Skeletal muscle cell (primary cell): ENCODE measurements at places on chromosomes 3 and 15.

GRCh38 chr15:41944313-41944940 lies 27.9 kb downstream of the EHD4 start:
- peak; percentile 78 for DNase-seq

DNA sequence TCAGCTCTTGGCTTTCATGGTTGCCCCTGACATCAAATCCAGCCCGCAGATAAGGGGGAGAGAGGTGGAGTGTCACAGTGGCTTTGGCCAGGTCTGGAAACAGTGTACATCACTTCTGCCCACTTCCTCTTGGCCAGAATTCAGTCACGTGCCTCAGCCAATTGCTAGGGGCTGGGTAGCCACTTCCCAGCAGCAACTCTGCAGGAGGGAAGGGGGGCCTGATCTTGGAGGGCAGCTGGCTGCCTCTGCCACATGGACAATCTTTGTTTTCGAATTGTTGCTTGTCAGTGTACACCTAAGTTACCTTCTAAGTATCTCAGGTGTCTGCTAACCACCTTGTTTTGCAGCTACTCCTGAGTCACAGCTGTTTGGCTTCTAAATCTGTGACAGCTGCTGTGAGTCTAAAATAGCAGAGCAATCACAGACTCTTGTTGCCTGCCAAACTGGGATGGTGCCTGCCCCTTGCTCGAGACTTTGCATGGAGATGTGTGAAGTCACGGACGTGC lies 41.0 kb upstream of the LIMD1 start:
- no peak for DNase-seq

GRCh38 chr15:37075777-37076176 lies 24.6 kb downstream of the MEIS2 start:
- no peak for DNase-seq

GRCh38 chr3:50111757-50112156 lies 23.0 kb downstream of the RBM5 start:
- no peak for DNase-seq

DNA sequence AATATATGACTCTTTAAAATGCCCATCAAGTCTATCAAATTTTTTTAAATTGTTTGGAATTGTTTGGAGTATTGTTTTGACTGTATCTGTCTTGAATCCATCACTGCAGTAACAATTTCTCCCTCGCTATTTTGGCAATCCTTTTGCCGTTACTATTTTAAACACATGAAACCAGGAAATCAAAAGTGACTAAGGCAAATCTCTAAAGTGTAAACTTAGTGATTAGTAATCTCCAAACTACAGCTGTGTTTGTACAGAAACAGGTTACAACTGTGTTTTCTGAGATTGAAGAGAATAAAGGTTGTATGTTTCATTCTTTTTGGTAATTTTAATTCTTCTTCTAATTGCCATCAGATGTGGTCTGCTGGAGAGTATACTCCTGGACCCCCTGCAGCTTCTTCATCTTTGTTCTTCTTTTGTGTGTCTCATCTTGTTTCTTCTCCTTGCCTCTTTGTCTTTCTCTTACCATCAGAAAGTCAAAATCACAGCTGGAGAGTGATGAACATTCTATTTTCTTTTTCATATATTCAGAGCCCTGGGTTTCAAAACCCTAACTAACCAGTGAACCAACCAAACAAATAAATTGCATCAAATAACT lies 465.4 kb downstream of the RBMS3 start:
- DNase-seq: no peak

DNA sequence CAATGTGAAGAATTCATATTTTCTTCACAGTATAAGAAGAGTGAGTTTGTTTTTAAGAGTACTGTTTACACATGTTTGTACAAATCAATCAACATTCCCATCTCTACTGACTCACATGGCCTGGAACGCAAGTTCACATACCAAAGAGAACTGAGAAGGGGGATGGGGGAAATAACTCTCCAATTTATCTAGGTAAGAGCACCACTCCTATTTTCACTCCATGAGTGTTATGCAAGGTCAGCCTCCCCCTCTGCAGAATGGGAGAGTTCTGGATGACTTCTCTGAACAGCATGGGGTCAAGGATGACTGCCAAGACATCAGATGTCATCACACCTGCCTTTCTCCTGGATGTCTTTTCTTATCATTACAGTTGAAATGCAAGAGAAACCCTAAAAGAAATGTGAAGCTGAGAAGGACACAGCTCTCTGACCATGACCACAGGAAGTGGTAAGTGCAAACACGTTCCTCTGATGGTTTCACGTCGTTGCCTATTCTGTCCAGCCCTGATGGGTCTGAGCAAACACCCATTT lies 95.2 kb downstream of the SEMA6D start:
- no peak for DNase-seq

- DNase-seq: no peak
Observed at GRCh38 chr3:34078418-34078817, 280.0 kb downstream of the PDCD6IP start.

GRCh38 chr15:35768949-35769348 lies 223.0 kb upstream of the DPH6 start:
- DNase-seq: no peak

- no peak for DNase-seq
Observed at GRCh38 chr3:65548848-65549625, 489.7 kb downstream of the MAGI1 start.

- DNase-seq: no peak
Observed at GRCh38 chr3:44334326-44334725, 4.2 kb upstream of the TCAIM start.

GRCh38 chr15:68957696-68958095 lies 27.4 kb downstream of the SPESP1 start:
- no peak for DNase-seq

DNA sequence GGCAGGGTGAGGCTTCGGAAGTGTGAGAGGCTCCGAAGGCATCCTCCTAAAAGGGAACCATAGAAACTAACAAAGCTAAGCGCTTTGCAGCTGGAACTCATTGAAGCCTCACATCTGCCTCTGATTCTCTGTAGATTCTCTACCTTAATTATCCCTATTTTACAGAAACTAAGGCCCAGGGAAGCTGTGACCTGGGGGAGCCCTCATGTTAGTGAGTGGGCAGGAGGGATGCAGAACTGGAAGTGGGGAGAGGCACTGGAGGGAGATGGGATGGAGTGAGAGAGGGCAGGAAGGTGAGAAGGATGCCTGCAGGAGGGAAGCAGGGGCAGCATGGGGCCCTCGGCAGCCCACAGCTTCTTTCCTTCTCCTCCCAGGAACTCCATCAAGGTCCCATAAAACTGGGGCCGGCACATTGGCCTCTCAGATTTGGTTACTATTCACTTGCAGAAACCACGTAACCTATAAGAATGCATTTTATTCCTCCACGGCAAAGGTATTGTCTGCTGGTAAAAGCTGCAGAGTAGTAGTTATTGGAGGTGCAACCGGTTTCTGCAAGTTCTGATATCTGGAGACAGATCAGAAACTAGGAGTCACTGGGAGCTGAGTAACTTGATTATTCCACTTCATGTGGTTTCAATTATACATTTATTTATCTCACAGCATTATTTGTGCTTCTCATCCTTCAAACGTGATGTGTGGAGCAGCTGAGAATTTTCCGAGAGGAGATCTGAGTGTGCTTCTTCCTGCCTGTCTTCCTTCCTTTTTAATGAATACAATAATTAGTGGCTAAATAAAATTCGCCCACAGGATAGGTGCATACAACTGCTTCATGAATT lies 24.0 kb upstream of the CHCHD6 start:
- DNase-seq: no peak

DNA sequence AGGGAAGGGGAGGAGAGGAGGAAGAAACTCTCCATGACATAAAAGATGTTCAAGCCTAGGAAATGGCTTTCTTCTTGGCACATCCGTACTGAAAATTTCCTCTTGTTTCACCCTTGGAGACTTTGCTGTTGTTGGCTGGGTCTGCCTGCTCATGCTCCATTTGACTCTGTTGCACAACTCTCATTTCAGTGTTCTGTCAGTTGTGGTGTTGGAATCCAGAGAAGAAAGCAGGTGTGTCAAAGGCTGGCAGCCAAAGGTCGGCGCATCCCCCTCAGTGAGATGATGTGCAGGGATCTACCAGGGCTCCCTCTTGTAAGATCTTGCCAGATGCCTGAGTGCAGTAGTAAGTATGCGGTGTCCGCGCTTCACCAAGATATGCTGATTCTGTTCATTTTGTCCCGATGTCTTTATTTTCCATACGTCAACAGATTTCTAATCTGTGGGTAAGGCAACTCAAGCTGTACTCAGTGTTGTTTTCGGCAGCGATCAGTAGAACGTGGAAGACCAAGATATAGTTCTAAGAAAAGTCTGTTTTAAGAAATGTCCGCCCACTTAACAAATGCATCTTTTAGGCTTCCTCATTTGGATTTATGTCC lies 265.2 kb upstream of the GOLGA6L4 start:
- DNase-seq: peak; percentile 6

DNA sequence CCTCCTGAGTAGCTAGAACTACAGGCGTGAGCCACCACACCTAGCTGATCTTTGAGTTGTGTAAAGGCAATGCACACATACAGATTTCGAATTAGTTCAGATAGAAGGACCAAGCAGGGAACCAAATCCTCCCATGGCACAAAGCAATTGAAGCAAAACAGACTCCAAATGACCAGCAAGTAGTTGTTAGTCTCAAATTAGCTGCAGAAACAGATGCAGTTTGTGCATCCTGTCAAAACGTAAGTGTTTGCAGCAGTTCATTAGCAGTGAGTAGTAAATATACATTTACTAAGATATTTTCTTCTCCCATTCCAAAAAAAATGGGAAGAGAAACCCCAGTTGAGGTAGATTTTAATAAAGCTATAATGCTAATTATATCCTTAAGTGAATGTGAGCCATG lies 15.8 kb upstream of the FAM174B start:
- no peak for DNase-seq

- DNase-seq: no peak
Observed at GRCh38 chr3:143220741-143221140, 101.2 kb downstream of the CHST2 start.

DNA sequence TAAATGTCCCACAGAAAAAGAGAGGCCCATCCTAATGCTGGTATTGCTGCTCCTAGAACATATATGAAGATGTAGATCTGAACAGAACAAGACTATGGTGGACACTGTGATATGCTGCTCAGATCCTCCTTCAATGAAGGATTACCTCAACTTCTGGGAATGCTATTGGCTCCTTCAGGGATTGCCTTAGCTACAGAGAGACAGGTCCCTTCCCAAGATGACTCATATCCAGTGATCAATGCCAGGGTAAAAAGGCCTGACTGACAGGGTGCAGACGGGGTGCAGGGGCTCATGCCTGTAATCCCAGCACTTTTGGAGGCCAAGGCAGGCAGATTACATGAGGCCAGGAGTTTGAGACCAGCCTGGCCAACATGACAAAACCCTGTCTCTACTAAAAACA lies 20.5 kb upstream of the STAG1 start:
- DNase-seq: no peak

DNA sequence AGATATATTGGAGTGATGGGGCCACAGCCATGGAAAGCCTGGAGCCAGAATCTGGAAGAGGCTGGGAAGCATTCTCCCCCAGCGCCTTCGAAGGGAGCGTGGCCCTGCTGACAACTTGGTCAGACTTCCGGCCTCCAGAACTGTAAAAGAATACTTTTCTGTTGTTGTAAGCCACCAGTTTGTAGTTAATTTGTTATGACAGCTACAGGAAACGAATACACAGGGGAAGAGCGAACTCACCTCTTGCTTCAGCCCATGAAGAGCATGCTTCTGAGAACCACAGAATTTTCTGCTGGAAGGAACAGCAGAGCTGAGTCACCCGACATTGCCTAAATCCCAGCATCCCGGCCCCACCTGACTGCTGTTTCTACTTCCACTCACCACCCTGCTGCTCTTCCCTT lies 501.7 kb downstream of the SHQ1 start:
- DNase-seq: peak; percentile 99

DNA sequence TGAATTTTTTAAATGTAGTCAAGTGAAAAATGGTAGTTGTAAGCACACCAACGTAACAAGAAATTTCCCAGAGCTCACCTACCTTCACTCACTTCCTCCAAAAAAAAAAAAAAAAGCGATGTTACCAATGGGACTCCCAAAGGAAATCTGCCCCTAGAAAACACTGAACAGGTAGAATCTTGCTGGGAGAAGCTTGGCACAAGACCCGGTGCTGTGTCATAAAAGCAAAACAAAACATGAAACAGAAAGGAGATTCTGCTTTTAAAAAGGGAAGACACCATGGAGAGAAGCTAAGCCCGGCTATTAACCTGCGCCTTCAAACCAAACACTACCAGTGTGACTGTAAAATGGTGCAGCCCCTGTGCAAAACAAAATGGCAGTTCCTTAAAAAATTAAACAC lies 40.5 kb downstream of the PGPEP1L start:
- no peak for DNase-seq

DNA sequence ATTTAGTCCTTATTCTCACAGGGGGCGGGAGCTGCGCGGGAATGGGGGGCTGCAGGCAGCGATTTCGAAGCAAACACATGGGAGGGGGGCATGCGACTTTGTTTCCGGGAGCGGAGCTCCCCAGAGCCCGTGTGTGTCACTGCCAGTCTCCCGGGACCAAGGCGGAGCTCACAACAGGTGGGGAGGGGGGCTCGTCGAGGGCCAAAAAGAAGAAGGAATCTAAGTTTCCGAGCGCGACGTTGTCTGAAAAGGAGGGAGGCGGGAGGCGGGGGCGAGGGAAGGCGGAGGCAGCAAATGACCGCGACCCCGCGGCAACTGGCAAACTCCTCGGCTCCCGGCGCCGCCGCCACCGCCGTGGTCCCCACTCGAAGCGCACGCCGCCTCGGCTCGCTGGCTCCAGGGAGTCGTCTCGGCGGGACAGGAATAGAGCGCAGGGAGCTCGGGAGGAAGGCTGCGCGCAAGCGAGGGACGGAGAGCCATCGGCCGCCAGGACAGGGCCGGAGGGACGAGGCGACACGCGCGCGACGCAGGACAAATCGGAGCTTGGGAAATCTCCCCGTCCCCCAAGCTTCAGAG lies 1.4 kb downstream of the FOXP1 start:
- DNase-seq: no peak

DNA sequence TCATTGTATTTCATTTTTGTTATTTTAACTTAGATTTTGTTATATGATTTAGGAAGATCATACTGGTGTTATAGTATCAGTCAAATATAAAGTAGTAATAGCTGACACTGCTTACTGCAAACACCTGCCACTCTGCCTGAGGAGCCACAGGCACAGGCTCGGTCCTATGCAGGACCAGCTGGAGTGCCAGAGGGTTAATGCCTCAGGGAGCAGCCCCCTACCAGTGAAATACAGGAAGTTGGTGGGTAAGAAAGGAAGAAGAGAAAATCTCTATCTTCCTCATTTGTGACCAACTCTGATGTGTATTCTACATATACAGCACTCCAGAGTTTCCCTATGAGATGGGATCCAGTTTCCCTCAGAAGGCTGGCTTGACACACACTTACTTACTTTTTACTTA lies 593.3 kb downstream of the UNC13C start:
- no peak for DNase-seq
